ENCODE measurements at places on chromosomes 2 and 18.

DNA sequence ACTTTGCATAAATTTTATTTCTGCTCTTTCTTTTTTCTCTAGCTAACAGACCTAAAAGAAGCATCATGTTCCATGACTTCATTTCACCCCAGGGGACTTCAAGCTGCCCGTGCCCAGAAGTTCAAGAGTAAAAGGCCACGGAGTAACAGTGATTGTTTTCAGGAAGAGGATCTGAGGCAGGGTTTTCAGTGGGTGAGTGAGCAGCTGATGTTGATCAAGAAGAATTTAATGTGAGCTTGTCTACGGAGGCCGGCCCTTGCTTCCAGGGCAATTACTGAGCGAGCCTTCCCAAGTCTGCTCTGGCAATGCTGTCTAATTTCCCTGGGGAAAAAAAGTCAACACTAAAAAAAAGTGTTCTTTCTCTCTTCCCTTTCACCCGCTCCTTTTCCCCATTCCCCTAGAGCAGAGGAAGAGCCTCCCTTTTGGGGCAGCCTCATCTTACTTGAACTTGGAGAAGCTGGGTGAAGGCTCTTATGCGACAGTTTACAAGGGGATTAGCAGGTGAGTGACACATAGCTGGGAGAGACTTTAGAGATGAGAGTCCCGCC, 1.2 kb downstream of the CDK15 start:
- DNase-seq, result no peak

- DNase-seq, result no peak
These were observed 54.7 kb downstream of the BCL2 start for GRCh38 chr18:63264871-63265270.

- DNase-seq, result no peak
These were observed 156.1 kb downstream of the FAM210A start for GRCh38 chr18:13570216-13570615.

GRCh38 chr2:101895039-101895438, 96.7 kb upstream of the IL1R2 start:
- no peak for DNase-seq

DNA sequence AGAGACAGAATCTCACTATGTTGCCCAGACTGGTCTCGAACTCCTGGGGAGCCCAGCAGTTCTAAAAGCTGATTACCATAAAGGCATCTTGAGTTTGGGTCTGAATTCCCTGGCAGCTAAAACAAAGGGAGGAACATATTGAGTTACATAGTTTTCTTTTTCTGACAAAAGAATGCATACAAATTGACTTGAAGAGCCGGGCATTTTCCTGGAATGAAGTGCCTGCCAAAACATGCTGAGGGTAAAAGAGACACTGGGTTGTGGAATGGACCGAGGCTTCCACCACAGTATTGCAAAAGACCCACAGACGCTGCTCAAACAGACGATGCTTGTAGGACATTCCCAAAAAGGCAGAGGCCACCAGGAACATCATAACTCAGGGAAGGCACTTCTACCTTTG, 35.1 kb upstream of the ROCK2 start:
- DNase-seq, result no peak

DNA sequence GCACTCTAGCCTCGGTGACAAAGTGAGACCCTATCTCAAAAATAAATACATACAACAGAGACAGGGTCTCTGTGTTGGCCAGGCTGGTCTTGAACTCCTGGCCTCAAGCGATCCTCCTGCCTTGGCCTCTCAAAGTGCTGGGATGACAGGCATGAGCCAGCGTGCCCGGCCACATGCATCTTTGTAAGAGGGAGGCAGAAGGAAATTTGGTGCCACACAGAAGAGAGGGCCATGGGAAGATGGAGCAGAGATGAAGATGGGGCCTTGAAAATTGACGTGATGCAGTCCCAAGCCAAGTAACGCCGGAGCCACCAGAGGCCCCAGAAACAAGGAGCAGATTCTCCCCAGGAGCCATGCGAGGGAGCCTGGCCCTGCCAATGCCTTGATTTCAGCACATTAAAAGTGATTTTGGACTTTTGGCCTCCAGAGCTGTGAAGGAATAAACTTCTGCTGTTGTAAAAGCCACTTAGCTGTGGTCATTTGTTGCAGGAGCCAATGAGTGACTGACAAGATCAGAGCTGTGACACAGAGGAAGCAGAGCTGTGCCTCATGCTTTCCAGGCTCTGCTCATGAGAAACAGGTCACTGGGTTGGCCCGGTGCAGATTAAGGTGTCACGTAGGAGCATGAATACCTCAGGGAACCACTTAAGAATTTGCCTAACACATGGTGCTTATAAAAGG, 2.7 kb upstream of the SLC66A2 start:
- no peak for DNase-seq

- DNase-seq, result no peak
These were observed 161.0 kb downstream of the TWIST2 start for GRCh38 chr2:239008677-239009588.

DNA sequence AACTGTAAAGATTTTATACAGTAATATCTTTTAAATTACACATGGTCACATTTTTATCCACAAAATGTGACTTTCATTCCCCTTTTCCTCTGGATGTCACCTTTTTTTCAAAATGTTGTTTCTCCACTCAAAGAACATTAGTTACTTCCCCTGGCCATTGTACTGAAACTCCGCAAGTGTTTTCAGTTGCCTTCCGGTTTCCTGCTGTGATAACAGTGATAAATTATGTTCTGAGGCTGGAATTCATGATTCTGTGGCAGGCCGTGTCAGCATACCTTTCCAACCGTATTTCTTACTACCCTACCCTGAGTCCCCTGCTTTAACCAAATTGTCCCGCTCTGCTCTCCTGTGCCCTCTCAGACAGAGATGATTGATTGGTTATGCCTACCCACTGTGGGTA, 53.5 kb downstream of the MGAT5 start:
- no peak for DNase-seq

GRCh38 chr18:9627642-9628041, 13.3 kb upstream of the PPP4R1 start:
- no peak for DNase-seq

DNA sequence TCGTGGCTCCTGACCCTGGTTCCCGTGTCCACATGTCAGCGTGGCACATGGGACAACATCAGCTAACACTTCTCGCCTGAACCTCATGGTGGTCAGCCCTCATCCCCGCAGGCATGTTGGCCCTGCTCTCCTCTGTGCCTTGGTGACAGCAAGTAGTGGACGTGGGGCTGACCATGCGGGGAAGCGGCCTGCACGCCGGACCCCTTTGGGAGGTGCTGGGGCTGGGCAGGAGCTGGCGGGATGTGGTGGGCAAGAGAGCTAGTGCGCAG, 249.5 kb downstream of the TWIST2 start:
- DNase-seq, result no peak

DNA sequence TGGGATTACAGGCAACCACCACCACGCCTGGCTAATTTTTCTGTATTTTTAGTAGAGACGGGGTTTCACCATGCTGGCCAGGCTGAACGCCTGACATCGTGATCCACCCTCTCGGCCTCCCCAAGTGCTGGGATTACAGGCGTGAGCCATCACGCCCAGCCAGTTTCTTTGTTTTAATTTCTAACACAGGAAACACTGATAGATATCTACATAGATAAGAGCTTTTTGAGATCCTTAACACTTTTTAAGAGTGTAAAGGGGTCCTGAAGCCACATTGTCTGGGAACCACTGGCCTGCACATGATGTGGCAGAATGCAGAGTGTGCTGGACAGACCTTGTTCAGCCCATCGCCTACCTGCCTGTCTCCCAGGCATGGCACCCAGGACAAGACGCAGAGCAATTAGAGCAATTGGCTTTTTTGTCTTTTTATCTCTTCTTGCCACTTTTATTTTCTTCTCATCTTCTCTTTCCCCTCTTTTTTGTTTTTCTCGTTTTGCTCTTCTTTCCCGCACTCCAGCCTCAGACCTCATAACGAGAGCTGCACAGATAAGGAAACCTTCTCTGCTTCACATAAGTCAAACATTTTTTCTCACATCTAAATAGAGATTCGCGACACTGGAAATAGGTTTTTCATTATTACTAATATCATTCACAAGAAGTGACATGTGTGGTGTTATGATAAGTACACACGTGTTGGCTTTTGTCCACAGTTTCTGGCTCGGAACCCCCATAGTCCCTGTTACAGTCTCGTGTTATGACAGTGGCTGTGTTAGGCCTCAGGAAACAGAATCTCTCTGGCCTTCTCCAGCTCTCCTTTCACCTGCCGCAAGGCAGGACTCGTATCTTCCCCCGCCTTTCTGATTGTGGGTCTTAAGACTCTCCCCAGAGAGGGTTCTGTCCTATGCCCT, 25.2 kb upstream of the GPR55 start:
- DNase-seq, result no peak

- DNase-seq, result peak; percentile 32
These were observed 662.1 kb downstream of the LRP1B start for GRCh38 chr2:141468761-141469160.

GRCh38 chr2:156537141-156537540, 101.0 kb downstream of the GPD2 start:
- DNase-seq, result no peak

- no peak for DNase-seq
These were observed 2.4 kb downstream of the SP5 start for GRCh38 chr2:170717599-170717963.

- DNase-seq, result peak; percentile 90
These were observed 10.8 kb upstream of the BUB1 start for GRCh38 chr2:110688594-110689091.

DNA sequence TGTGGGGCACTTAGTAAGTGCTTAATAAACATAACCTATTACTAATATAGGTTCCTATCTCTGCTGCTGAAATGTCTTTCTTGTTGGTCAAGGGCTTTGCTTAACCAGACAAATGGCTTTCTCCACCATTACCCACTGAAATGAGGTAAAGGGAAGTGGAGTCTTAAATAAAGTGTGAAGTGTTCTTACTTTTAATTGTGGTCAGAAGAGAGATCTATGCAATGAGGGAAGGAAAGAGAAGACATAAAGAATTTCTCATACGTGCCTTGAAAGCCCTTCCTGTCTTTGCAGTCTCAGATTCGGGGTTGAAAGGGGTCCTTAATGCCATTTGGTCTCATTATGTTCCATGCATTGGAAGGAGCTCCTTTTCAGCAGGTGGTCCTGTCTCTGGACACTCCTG, 6.9 kb upstream of the CXCR4 start:
- DNase-seq, result no peak

Measured in neural progenitor cell (in vitro differentiated cells).